ENCODE measurements at places on chromosomes 12 and 14.
A peak's percentile ranks its signal among the peaks of the same experiment; 100 is the strongest.

DNA sequence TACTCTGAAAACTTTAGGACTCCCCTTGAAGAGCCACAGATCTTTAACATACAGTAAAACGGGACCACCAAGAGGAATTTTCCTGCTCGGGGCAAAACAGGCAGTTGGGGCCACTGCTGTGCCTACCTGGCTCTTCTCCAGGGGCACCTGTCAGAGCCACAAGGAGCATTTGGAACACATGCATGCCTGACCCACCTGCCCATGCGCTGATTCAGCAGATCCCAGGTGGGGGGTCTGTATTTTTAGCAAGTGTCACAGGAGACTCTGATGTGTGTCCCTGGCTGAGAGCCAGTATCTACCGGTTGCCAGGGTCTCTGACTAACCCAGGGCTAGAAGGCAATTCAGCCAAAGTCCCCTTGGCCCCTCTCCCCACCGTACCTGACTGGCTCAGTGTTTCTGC, 6.5 kb downstream of the CTDSP2 start:
- DNase-seq = no peak

- DNase-seq = peak; percentile 51
Measured at GRCh38 chr12:39441963-39442830, 723 bp downstream of the KIF21A start.

- DNase-seq = no peak
Measured at GRCh38 chr14:33508126-33509062, 442.5 kb downstream of the EGLN3 start.

GRCh38 chr14:33927944-33928343, 22.9 kb downstream of the EGLN3 start:
- no peak for DNase-seq

- DNase-seq = no peak
Measured at GRCh38 chr12:58882826-58883225, 37.5 kb downstream of the LRIG3 start.

Measured in activated T-cell treated with anti-CD3 and anti-CD28 coated beads for 4 hours (primary cell).